ENCODE measurements at places on chromosomes 1 and 21.

DNA sequence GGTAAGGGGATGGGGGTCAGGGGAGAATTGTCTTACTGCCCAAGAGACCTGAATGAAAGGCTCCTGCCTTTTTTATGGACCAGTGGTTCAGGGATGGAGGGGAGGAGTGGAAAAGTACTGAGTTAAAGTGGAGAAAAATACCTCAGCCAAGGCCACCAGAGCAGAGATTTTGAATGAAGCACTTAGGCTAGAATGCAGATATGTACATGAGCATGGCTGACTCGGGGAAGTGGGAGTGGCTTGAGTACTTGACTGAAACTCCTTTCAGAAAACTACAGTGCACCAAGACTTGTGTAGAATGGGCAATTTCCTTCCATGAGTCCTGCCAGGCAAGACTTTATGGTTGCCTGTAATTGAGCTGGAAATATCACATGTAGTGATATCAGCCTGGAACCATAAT is 429.6 kb upstream of the LRRC7 start:
- DNase-seq: no peak

- DNase-seq: no peak
These were observed 8.9 kb upstream of the RHBDL2 start for GRCh38 chr1:38950553-38950952.

GRCh38 chr1:15740924-15741850 is 1.1 kb upstream of the TMEM82 start:
- DNase-seq: peak; percentile 37

DNA sequence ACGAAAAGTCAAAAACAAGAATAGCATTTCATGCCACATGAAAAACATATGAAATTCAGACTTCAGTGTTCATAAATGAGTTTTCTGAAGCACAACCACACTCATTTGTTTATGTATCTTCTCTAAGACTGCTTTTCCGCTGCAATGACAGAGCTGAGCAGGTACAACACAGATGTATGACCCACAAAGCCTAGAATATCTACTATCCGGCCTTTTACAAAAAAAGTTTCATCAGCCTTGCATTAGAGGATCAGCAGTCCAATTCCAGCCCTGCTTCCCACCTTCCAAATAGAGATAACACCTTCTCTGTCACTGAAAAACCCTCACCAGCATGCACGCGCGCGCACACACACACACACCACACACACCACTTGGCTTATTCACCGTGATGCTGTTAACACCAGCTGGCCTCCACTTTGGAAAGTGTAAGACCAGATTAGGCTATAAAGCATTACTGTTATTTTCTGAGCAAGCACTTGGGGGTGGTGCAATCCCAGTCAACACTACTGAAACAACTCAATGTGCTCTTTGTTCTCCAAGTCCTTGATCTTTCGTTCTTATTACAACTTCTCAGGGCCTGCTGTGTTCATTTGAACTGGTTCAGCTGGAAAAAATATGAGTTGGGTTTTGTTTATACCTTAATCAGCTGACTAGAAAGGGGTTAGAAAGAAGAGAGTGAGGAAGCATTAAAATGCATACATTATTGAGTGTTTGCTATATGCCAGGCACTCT is 90.0 kb downstream of the GLUL start:
- DNase-seq: no peak

DNA sequence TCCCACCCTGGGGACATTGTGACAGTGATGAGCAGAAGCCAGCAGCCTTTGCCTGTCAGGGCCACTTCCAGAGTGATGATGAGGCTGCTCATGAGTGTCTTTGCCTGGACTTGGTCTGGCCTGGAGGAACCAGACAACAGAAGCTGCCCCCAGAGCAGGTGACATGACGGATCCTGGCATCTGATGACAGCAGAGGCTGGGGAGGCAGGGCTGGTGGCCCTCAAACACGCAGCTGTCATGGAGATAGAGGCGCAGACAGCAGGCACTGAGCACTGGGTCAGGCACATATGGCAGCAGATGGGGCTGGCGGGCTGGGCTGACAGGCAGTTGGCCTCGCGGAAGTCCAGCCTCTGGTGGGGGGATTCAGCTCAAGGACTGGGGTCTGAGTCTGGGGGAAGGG is 66.4 kb upstream of the STUM start:
- DNase-seq: no peak

DNA sequence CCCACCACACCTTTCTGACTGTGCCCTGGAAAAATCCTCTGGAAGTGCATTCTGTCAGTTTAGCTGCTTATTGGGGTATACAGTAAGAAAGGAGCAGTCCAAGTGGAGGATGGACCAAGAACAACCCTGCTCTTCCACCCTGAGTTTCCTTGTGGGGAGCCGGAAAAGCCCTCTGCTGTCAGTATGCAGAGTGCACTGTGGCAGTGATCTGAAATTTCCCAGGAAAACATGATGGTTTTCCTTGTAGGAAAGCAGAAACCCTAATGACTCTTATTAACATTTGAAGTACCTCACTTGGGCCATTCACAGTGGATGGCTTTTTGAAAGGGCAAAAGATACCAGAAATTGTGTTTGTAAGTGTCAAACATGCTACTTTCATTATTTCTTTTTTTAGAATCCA is 20.5 kb downstream of the ELAVL4 start:
- DNase-seq: no peak
